ENCODE measurements at places on chromosomes 7 and 10.

DNA sequence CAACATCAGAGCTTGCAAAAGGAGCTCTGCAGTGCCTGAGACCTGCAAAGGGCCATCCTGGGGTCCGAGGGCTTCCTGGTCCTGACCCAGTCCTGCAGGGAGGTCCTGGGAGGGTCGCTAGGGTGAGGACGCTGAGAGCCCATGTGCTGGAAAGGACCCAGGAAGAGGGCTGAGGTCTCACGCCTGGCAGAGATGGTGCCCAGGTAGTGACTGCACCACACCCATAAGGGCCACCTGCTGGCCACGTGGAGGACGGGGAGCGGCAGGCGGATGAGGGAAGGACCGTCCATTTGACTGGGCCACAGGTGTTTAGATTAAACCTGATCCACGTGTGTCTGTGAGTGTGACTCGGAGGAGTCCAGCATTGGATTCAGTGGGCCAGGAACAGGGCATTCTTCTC, 392.8 kb downstream of the DNAJB6 start:
- no peak for DNase-seq

- no peak for DNase-seq
Observed at GRCh38 chr7:111041577-111041976, 49.4 kb upstream of the LRRN3 start.

DNA sequence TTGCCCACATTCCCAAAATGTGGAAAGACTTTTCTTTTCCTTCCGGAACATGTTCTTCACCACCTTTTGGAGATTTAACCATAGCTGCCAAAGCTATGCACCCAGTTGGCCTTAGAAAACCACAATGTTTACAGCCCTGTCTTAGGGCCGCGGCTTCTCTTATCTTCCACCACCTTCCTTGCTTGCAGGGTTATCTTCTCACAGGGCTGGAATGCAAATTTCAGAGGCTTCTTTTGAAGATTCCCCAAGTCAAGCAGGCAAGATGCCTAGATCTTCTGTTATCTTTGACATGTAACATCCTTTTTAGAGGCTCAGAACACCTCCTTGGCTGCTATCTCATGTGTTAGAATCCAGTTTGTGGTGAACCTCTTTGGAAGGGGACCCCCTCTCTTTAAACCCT, 11.1 kb downstream of the KCTD7 start:
- DNase-seq, result no peak

- DNase-seq, result no peak
Observed at GRCh38 chr7:45078125-45078681, 10.6 kb downstream of the NACAD start.

All from activated naive CD4-positive, alpha-beta T cell treated with anti-CD3 and anti-CD28 coated beads, Interleukin-2, amount 50 U/mL, for 72 hours (primary cell).